ENCODE measurements at places on chromosomes 7 and 10.

GRCh38 chr10:132408367-132408781 is 11.4 kb downstream of the PWWP2B start:
- DNase-seq: no peak

DNA sequence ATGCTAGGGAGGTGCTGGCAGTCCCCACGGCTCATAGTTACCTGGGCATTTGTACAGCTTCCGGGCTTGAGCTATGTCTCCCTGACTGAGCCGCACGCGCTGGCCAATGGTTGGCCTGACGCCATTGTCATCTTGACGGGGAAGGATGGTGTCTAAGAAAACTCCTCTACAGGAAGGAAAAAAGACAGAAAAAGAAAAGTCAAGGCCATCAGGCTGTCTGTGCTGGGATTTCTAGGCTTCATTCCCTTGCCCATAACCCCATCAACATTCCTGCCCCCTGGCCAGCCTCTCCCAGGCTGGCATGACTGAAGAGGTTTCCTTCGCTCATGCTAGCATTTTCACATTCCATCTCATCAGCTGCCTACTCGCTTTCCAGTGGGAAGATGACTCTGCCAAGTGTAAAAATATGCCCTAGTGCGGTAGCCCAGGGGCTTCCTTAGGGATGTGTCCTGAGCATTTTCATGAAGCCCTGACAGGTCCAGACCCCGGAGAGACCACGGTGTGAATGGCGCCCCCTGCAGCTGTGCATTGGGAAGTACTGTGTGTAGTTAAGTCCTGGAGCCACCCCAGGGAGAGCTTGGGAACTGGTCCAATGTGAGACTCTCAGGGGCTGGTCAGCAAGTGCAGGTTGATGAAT is 54.5 kb upstream of the OPALIN start:
- no peak for DNase-seq

DNA sequence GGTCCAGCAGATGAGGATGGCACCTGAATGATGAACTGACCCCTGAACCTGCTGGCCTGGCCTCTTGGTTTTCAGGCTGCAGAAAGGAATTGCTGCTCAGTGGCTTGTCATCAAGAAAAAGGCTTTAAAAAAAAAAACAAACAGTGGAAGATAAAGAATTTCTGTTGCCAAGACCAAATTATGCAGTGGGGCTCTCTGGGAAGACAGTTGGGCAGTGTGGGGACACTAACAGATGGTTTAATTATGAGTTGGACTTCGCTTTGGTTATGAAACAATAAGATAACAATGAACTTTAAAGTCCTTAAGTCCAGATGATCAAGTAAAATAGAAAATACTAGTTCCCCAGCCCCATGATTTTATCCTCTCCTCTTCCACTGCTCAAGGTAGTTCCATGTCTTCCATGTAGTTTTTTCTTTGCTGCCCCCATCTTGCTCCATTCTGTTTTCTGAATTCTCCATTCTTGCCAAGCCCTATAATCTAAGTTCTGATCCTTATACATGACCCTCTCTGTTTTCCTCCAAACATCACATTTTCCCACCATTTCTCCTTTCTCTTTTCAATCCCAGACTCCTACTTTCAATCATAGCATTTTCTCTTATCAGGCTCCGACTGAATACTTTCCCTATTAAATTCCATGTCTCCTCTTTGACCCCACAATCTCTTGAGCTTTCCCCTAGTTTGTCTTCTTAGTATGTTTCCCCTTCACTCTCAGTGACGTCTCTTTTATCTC is 52.6 kb downstream of the ANK3 start:
- no peak for DNase-seq

GRCh38 chr10:126179637-126180036 is 208.6 kb downstream of the ADAM12 start:
- DNase-seq: no peak

DNA sequence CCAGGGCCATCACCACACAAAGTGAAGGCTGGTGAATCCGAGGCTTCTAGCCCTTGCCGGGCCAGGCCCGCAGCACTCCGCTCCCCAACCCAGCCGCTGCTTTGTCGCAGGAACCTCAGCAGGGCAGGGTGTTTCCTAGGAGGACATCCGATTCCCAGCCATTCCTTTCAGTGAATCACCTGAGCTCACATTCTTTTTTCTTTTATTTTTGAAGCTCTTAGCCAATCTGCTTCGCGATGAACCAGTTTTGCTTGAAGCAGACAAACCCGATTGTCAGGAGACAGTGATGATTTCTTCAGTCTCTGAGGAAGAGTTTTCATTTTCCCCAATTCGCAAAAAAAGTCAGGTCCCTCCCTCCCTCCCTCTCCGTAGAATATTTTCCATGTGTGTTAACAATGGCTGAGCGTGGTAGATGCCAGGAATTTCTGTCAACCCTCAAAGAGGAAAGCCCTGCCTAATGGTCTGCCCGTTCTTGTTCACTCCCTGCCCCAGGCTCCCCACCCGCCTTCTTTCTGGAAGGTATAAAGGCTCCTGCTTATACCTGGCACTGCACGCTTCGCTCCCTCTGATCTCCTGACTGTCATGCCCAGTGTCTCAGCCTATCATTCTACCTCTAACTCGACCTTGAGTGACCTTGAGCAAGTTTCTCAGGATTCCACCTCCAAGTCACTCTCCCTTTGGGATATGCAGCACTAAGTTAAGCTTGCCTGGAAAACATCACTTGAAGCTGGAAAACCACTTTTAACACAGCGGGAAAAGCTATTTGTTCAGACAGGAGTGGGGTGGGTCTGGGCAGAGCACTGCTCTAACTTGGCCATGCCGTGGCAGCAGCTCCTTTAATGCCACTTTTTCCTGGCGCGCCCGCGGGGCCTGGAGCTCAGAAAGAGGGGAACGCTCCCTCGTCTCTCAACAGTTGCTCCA is 35.1 kb downstream of the EGFR start:
- no peak for DNase-seq

DNA sequence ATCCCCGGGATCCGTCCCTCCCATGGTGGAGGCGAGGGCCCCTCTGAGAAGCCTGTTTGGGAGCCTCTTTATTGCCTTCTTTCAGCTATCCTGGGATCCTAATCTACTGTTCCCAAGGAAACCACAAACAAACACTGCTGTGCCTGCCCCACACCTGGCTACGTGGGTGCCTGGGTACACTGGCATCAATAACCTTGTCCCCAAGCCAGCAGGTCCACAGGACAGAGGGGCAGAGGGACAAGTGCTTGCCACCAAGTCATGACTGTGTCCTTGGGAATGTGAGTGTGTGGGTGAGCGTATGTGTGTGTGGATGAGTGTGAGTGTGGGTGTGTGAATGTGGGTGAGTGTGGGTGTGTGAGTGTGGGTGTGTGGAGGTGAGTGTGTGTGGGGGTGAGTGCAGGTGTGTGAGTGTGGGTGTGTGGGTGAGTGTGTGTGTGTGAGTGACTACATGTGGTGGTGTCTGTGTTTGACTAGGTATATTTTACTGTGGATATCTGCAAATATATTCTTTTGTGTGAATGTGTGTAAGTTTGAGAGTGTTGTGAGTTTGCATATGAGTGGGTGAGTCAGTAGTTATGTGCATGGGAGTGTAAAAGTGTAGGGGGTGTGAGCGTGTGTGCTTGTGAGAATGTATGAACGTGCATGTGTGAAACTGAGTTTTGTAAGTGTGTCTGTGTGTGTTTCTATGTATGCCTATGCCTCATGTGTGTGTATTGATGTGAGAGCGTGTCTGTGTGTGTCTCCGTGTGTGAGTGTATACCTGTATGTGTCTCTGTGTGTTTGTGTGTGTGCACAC is 96.1 kb downstream of the TNS3 start:
- no peak for DNase-seq

- no peak for DNase-seq
Observed at GRCh38 chr10:105596749-105597148, 955.7 kb downstream of the SORCS3 start.

DNA sequence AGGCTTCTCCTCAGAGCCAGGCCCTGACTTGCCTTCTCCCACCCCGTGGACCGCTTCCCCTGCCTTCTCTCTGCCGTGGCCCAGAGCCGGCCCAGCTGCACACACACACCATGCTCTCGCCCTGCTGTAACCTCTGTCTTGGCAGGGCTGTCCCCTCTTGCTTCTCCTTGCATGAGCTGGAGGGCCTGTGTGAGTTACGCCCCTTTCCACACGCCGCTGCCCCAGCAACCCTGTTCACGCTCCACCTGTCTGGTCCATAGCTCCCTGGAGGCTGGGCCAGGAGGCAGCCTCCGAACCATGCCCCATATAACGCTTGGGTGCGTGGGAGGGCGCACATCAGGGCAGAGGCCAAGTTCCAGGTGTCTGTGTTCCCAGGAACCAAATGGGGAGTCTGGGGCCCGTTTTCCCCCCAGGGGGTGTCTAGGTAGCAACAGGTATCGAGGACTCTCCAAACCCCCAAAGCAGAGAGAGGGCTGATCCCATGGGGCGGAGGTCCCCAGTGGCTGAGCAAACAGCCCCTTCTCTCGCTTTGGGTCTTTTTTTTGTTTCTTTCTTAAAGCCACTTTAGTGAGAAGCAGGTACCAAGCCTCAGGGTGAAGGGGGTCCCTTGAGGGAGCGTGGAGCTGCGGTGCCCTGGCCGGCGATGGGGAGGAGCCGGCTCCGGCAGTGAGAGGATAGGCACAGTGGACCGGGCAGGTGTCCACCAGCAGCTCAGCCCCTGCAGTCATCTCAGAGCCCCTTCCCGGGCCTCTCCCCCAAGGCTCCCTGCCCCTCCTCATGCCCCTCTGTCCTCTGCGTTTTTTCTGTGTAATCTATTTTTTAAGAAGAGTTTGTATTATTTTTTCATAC is 38.0 kb downstream of the LIMK1 start:
- DNase-seq: no peak

GRCh38 chr7:17054206-17054605 is 172.4 kb upstream of the AGR3 start:
- no peak for DNase-seq

- peak; percentile 58 for DNase-seq
Observed at GRCh38 chr10:100510533-100511308, 8.9 kb downstream of the SEC31B start.

DNA sequence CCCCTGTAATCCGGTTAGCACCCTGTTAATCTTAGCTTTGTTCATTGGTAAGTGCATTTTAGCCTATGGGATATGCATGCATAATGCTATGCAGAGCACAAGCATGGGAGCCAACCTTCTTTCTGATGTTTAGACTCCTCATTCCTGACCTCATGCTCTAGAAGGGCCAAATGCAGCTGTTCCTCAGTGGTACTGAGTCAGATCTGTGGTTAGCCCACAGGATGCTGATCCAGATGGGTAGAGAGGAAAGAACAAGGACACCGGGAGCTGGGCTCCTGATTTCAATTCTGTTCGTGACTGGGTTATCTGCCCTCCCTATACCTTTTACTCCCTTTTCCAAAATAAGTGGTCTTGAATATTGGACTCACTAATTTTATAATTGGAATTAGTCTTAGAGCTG is 31.7 kb upstream of the C10orf90 start:
- DNase-seq: no peak

DNA sequence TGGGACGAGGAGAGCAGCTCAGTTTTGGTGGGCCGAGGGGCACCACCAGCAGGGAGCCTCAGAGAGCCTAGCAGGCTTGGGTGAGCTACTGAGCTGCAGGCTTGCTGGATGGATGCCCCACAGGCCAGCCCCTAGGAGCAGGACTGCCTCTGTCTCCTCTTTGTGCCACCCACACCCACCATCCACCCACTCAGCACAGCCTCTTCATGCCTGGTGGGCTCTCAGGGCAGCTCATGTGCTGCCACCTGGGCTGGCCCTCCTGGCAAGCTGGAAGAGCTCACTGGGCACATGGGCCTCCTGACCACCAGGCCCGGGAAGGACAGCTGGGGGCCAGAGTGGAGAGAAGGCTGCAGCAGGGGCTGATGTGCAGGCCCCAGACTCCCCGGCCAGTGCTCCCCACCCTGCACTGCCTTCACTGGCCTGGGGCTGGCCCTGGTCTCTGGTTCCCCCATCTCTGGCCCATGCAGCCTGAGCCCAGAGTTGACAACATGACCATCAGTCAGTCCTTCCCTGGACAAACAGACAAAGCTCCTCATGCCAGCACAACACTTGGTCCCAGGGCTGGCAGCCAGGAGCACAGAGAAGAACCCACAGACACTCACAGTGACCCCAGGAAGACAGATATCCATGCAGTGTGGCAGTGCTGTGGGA is 8.2 kb downstream of the RASGEF1A start:
- no peak for DNase-seq

- no peak for DNase-seq
Observed at GRCh38 chr10:71538608-71539260, 142.0 kb downstream of the CDH23 start.

GRCh38 chr10:49605216-49605938 is 4.7 kb upstream of the SLC18A3 start:
- DNase-seq: no peak

GRCh38 chr7:87479951-87480350 is 4.5 kb upstream of the ABCB4 start:
- DNase-seq: no peak

- DNase-seq: no peak
Observed at GRCh38 chr10:78572565-78572964, 496.2 kb upstream of the ZMIZ1 start.

- no peak for DNase-seq
Observed at GRCh38 chr10:95346715-95347401, 56.1 kb upstream of the PDLIM1 start.

DNA sequence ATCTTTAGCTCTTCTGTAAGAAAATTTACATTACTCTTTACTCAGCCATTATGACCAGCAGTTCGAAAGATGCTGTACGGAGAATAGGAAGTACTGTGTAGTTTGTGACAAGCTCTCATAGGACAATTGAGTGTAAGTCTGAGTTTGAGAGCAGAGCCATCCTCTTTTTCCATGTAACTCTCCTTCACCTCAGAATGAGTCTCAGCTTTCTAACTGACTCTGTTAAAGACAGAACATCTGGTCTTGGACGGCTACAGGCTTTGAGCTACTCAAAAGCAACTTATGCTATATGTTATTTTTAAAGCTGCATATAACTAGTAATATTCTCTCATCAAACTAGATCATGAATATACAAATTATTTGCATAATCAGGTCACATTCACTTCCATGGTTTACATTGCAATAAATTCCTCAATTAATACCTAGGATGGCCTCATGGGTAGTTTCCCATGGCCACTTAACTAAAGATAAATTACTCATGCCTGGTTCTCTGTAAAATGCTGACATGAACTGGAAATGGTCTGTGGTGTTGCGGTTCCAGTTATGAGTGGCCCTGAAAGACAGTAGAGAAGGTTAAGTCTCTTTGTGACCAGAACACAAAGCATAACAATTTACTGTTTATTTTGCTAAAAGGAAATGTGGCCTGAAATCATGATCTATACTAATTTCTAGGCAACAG is 358.7 kb downstream of the PHF14 start:
- no peak for DNase-seq

DNA sequence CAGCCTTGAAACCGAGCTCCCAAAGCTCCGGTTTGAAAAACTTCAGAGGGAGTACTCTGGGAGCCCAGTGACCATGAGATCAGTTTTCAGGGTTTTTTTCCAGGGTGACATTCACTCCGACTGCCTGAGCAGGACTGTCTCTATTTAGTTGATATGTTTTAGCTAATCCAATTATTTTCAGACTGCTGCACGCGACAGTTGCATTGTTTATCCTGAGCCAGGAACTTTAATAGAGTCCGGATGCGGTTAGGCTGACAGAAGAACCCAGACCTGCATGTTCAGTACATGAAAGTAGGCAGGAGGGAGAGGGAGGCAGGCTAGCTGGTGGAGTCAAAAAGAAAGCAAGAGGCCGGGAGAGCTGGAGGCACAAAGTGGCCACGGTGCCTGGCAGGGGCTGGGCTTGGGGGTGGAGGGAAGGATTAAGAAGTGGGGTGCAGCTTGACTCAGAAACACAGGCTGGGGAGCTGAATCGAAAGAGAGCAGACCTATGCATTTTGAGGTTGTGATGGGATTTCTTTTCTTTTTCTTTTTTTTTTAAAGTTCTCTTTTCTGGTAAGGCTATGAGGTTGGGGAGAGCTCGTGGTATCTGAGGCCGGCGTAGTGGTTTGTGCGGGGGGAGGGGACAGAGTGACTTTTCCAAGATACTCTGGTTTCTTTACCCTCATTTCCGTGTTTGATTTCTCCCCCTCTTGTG is 5.7 kb downstream of the GATA3 start:
- DNase-seq: peak; percentile 74

Data from activated naive CD4-positive, alpha-beta T cell treated with Interleukin-2 at 50 U/mL for 16 hours (primary cell).